Neural progenitor cell (in vitro differentiated cells): ENCODE measurements at places on chromosomes 7 and 10.

DNA sequence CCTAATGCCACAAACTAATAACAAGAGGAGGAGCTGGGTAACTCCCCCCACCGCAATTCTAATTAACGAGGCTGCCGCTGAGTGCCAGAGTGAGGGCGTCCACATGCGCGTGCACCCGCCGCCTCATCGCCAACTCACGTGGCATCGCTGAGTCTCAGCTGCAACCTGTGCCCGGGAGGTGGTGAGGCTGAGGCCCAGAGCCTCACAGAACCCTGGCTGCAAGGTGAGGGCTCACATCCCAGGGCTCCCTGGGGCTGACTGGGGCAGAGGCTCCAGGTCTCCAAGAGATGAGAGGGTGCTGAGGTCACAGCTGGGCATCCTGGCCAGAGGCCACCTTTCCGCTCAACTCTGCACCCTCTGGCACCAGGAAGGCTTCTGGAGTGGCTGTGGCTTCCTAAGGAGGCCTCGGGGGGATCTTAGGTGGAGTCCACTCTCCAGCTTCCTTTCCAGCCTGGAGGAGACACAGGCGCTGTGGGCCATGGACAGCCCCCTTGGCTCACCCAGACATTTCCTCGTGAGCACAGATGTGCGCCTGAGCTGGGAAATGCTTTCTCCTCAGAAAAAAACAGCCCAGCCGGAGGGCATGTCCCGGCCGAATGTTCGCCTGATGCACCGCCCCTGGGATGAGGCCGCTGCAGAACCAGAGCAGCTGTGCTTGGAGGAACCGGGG lies 242.6 kb downstream of the MAD1L1 start:
- no peak for DNase-seq

DNA sequence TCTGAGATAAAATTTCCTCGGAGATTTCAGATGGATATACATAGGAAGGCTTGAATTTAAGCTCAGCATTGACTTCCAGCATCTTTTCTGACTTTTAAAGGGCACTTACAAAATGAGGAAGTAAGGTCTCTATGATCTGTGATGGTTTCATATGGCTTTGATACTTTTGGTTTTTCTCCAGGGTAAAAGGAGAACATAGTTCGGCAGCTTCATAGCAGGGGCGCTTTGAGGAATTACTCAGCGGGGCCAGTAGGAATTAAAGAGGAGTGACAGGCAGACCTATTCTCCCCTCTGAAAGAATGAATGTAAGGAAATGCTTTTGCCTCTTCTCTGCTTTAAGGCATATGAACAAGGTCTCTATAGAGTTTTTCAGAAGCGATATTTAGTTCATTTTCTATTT lies 80.0 kb upstream of the PCDH15 start:
- DNase-seq = peak; percentile 29

DNA sequence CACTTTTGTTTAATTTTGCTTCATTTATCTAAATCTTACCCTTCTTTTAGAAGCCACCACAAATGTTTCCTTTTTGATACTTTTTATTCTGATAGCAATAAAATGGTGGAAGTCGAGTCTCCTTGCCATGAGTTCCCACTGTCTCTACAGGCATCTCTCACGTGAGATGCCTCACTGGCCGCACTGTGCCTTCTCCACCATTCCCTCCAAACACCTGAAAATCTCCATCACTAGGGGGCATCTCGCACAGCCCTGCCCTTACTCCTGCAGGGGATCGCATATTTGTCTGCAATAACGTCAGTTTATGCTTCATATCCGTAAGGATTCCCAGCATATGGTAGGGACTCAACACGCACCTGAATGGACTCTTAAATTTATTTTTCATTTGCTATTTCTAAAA lies 56.3 kb upstream of the NCAPG2 start:
- no peak for DNase-seq

- no peak for DNase-seq
Measured at GRCh38 chr10:61752111-61753011, 89.6 kb downstream of the CABCOCO1 start.

DNA sequence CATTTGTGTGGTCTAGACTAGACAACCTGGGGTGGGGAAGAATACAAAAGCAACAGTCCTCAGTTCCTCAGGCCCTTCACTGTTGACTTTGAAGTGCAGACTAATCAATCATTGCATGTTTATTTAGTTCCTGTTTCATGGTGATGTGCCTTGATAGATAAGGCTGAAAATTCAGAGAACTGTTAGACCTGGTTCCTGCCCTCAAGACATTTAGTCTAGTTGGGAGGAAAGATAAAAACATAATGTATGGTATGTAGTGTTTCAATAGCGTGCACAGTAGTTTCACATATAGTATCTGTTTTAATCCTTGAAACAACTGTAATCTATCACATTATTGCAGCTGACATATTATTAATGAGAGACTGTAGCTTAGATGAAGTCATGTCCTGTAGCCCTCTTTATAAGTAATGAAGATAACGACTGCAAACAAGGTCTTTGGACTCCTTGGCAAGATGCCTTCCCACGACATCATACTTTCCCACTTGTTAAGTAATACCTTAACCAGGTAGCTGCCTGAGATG lies 124.0 kb downstream of the CELF2 start:
- DNase-seq = no peak

DNA sequence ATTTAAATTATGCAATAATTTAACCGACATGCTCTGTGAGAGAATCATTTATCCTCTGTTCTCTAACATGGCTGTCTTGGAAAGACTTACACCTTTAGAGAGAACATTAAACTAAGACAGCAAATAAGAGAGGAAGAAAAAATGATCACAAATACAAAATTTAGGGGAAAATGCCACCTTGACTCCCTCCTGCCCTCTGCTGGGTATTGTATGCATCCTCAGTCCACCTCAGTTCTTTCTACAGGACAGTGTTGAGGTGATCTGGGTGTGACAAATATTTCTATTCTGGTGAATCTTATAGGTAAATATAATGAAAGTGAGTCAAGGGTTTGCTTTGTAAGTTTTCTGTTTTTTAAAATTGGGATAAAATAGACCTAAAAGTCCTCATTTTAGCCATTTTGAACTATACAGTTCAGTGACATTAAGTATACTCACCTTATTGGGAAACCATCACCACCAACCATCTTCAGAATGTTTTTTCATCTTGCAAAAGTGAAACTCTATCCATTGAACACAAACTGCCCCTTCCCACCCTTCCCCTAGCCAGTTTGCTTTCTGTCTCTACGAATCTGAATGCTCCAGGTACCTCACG lies 61.5 kb upstream of the ELMO1 start:
- DNase-seq = peak; percentile 35
